Stimulated activated CD4-positive, alpha-beta T cell treated with anti-CD3 and anti-CD28 coated beads, TNF-alpha, amount 100 ng/mL, for 1 hour (primary cell): ENCODE measurements at places on chromosomes 3 and 15.

DNA sequence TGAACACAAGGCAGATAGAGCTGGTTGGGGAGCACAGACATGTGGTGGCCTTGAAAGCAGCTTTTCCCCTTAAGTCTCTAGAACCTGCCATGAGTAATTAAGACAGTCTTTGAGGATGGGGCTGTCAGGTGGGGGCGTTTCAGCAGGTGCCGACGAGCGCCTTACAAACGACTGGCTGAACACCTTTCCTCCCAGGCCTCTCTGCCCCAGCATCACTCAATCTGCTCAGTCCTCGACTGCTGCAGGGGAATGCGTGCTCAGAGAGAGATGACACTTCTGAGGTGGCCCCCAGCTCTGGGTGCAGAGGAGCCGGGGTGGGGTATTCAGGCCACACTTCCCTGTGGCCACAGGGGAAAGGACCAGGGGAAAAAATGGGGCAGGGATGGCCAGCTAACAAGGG, 8.1 kb upstream of the NCKIPSD start:
- DNase-seq, result no peak

DNA sequence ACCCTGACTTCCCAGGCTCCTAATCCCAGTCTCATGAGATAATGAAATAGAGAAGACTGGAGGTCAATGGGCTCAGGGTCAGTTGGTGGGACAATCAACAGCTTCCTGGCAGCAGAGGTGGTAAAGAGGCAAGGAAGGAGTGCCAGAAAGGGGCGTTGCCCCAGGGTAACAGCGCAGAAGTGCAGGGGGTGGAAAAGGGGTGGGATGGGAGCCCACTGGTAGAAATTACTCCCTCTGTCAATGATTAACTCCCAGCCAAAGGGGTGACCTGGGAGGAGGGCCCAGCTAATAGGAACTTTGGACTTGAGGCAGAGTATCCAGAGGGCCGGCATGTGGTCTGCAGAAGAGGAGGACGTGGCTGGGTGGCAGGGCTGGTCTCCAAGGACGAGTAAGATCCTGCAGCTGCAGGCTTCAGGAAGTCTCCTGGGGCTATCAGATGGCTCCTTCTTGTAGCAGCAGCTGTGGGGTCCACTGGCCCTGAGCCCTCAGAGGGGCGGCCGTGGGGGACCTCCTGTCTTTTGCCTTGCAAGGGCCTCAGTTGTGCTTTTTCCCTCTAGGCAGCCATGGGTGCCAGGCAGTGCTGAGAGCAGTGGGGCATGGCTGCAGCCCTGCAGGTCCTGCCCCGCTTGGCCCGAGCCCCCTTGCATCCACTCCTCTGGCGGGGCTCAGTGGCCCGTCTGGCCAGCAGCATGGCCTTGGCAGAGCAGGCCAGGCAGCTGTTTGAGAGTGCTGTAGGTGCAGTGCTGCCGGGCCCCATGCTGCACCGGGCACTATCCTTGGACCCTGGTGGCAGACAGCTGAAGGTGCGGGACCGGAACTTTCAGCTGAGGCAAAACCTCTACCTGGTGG, 2.3 kb downstream of the GLYCTK start:
- no peak for DNase-seq

GRCh38 chr15:41281236-41281635, 50.2 kb downstream of the CHP1 start:
- DNase-seq, result no peak

DNA sequence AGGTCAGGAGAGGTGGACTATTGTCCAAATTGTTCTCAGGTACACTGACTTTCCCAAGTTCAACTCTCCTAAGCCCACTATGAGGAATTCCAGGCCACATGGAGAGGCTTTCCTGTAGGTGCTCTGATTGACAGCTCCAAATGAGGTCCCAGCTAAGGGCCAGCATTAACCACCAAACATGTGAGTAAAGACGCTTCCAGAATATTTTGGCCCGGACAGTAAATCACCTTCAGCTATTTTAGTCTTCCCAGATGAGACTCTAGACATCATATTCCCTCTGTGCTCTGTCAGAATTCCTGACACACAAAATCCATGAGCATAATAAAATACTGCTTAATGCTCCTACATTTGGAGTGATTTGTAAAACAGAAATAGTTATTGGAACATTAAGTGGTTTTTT, 135.5 kb downstream of the TGFBR2 start:
- no peak for DNase-seq

DNA sequence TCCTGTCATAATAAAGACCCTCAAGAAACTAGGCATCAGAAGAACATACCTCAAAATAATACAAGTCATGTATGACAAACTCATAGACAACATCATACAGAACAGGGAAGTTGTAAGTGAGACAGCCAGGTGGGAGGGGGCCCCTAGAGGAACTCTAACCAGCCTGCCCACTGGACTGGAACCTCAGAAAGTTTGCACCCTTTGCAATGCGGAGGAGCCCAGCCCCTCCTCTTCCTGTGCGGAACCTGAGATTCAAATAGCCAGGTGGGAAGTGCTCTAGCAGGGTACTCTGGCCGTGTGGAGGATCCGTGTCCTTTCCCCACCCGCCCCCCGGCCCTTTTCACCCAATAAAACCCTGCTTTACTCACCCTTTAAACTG, 387.0 kb upstream of the CBLB start:
- no peak for DNase-seq

DNA sequence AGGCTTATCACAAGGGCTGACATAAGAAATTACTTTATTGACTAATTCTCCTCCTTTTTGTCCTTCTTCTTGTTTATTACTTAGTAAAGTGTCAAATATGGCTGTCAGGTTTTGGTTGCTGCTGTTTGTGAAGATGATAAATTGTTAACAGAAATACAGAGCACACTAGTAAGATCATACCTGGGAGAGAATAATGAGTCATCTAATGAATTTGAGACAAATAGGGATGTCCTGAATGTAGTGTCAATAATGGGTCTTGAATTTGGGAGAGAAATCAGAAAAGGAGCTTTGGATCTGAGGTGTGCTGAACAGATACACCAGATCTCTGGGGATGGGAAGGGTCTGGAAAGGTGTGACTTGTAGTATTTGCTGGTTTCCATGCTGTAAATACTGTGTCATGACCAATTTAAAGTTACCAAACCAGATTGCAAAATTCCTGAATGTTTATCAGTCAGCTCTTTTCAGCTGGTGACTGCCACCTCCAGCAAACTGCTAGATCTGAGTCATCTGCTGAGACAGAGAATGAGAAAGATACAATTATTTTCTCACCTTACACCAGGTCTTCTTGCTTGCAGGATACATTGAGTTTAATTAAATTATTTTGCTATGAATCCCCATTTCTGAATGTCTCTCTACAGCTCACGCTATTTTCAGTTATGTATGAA, 76.7 kb upstream of the SATB1 start:
- no peak for DNase-seq

- DNase-seq, result no peak
Measured at GRCh38 chr15:100096700-100097099, 245.1 kb downstream of the ADAMTS17 start.
